ENCODE measurements at places on chromosomes 1 and 21.
A peak's percentile ranks its signal among the peaks of the same experiment; 100 is the strongest.

GRCh38 chr1:245094954-245095353 is 59.8 kb upstream of the KIF26B start:
- H3K27ac ChIP-seq: no peak overlapping the region
- H3K36me3 ChIP-seq: no peaks in the 10 kb centered on the region
- no peak overlapping the region for H3K4me3 ChIP-seq
- no peaks in the 10 kb centered on the region for H3K27me3 ChIP-seq

- H3K4me1 ChIP-seq: no peaks in the 10 kb centered on the region
- peak overlapping the region; percentile 71 for H3K27ac ChIP-seq
- H3K36me3 ChIP-seq: no peaks in the 10 kb centered on the region
Measured at GRCh38 chr1:244325056-244325758, 126.5 kb downstream of the ADSS2 start.

DNA sequence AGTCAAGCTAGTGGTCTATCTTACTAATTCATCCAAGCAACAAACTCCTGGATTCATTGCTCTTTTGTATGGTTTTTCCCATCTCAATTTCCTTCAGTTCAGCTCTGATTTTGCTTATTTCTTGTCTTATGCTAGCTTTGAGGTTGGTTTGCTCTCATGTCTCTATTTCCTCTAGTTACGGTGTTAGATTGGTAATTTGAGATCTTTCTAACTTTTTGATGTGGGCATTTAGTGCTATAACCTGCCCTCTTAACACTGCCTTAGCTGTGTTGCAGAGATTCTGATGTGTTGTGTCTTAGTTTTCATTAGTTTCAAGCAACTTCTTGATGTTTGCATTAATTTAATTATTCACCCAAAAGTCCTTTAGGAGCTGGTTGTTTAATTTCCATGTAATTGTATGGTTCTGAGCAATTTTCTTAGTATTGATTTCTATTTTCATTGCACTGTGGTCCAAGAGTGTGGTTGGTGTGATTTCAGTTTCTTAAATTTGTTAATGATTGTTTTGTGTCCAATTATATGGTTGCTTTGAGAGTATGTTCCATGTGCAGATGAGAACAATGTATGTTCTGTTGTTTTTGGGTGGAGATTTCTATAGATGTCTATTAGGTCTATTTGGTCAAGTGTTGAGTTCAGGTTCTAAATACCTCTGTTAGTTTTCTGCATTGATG is 154.6 kb downstream of the PLPPR5 start:
- no peaks in the 10 kb centered on the region for H3K36me3 ChIP-seq
- no peaks in the 10 kb centered on the region for H3K27me3 ChIP-seq
- no peak overlapping the region for H3K4me3 ChIP-seq
- DNase-seq: no peak
- peaks cover 24% of the 10 kb centered on the region for H3K4me1 ChIP-seq

DNA sequence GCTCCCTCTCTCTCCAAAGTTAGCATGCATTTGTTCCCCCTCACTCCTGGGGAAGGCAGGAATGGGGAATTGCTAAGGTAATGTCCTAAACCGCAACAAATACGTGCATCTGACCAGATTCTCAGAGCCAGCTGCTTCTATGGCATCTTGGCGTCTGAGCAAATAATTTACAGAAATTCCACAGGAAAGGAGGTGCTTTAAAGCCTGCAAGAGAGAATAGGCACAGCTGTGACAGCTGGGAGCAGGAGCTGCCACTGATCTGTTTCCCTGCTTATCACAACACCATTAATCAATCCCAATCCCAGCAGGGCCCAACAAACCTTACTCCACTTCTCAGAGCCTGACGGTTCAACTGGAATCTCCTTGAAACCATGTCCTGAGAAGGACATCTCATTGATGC is 83.5 kb upstream of the ZNF281 start:
- H3K27ac ChIP-seq: no peak overlapping the region
- H3K4me3 ChIP-seq: no peak overlapping the region
- no peaks in the 10 kb centered on the region for H3K4me1 ChIP-seq
- no peaks in the 10 kb centered on the region for H3K36me3 ChIP-seq
- DNase-seq: no peak

- no peaks in the 10 kb centered on the region for H3K36me3 ChIP-seq
- DNase-seq: no peak
- no peak overlapping the region for H3K27ac ChIP-seq
- H3K27me3 ChIP-seq: no peaks in the 10 kb centered on the region
Measured at GRCh38 chr21:15742052-15742670, 12.4 kb downstream of the USP25 start.

DNA sequence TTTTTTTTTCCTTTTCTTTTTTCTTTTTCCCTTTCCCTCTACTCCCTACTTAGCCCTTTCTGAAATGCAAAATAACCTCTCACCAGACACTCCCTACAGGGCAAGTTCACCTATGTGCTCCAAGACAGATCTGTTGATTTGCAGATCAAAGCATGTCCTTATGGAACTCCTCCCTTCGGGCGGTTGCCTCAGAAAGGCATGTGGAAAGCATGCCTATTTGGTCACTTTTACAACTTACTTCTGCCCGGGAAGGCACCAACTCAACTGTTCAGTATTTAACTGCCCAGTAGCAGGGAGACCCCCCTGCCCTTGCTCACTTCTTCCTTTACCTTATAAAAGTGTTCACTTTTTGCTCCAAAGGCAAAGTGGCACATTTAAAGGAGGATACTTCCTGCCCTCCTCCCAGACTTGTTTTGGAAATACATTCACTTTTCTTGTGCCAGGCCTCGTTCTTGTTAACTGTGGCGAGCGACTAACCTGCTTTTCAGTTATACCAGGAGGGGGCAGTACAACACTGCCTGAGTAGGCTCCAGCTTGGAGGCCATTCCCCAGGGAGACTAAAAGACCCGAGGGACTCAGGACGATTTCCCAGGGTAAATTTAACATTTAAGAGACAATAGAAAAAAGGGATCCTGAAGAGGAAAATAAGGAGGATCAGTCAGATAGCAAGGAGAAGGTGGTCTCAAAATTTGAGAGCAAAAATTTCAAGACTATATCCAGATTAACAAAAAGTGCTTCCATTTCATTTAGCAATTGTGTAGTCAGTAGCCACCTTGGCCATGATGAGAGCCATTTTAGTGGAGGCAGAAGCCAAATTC is 12.3 kb upstream of the SLAMF7 start:
- no peaks in the 10 kb centered on the region for H3K36me3 ChIP-seq
- DNase-seq: peak; percentile 46
- no peak overlapping the region for H3K27ac ChIP-seq
- no peaks in the 10 kb centered on the region for H3K27me3 ChIP-seq
- no peak overlapping the region for H3K4me3 ChIP-seq
- H3K4me1 ChIP-seq: peaks cover 17% of the 10 kb centered on the region

DNA sequence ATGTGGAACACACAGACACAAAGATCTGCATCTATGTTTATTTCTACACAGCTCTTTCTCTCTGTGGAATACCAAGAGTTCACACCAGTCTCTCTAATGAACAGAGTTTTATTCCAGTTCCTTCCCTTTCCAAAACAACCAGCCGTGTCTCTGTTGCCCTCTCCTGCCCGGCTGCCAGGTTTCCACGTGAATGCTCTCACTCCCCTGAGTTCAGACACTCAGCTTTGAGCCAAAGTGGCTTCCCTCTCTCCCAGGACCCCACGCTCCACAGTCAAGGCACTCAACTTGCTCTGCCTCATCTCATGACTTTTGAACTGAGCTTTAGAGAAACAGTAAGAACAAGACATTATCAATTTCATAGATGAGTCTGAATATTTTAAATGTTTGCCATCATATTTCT is 488.9 kb downstream of the SMYD3 start:
- no peak overlapping the region for H3K4me3 ChIP-seq
- no peak overlapping the region for H3K27ac ChIP-seq
- DNase-seq: no peak

- no peaks in the 10 kb centered on the region for H3K27me3 ChIP-seq
- no peak overlapping the region for H3K27ac ChIP-seq
- no peak overlapping the region for H3K4me3 ChIP-seq
- no peaks in the 10 kb centered on the region for H3K36me3 ChIP-seq
Measured at GRCh38 chr1:27397749-27398148, 5.3 kb downstream of the GPR3 start.

DNA sequence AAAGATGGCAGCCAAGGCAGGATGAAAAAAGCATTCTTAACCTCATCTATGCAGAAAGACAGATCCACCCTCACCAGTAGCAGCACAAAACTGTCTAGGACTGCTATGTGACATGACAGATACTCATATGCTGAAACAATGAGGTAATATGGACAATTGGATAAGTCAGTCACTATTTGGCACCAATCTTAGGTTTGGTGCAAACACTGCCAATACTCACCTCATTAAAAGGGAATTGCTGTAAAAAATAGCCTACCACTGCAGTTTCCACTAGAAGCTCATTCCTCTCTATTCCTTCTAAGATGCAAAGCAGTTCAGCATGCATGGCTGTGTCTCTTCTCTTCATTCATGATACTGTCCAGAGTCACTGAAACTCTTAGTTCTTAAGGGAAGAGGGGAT is 91.7 kb downstream of the TBX15 start:
- no peaks in the 10 kb centered on the region for H3K27me3 ChIP-seq
- H3K27ac ChIP-seq: no peak overlapping the region
- H3K4me3 ChIP-seq: no peak overlapping the region
- no peak for DNase-seq

DNA sequence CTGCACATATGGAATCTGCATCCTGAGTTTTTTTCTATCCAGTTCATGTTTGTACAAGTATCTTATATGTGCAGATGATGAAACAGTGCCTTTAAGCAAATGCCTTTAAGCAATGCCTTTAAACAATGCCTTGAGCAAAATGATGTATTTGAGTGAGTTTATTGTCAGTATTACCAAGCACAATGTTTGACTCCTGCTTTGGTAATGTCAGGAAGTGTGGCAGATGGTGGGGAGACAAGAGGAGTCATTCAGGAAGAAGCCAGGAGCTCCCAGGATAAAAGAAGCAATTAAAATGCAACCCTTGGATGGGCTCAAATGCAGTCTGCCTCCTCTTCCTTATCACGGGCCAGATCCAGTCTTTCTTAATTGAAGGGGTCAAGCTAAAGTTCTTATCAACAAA is 108.7 kb upstream of the KCNJ15 start:
- DNase-seq: no peak
- no peak overlapping the region for H3K4me3 ChIP-seq
- H3K36me3 ChIP-seq: no peaks in the 10 kb centered on the region

GRCh38 chr21:41622201-41622600 is 114.2 kb upstream of the TMPRSS2 start:
- H3K36me3 ChIP-seq: no peaks in the 10 kb centered on the region
- H3K4me3 ChIP-seq: no peak overlapping the region
- H3K27me3 ChIP-seq: no peaks in the 10 kb centered on the region
- H3K4me1 ChIP-seq: no peaks in the 10 kb centered on the region

- no peak overlapping the region for H3K4me3 ChIP-seq
- no peak for DNase-seq
- H3K4me1 ChIP-seq: no peaks in the 10 kb centered on the region
- H3K36me3 ChIP-seq: no peaks in the 10 kb centered on the region
- H3K27ac ChIP-seq: no peak overlapping the region
Measured at GRCh38 chr1:240151136-240151735, 59.6 kb downstream of the FMN2 start.

DNA sequence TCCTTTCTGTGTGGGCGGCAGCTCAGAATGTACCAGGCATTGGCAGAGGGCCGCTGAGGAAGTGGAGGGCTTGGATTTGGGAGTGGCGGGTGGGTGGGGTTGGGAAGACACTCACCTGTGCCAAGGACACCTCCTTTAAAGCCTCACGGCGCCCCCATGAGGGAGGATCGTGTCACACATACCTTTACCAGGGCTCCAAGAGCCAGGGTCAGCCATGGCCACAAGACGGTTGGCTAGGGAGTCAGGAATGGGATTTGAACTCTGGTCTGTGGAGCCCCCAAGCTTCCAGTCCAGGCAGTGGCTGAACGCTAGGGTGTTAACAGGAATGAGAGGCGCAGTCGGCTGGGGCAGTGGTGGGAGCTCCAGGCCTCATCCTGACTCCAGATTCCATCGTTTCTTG is 4.6 kb downstream of the NBL1 start:
- DNase-seq: no peak
- H3K27ac ChIP-seq: no peak overlapping the region

GRCh38 chr1:22404486-22404885 is 47.2 kb upstream of the ZBTB40 start:
- no peak overlapping the region for H3K4me3 ChIP-seq
- H3K27ac ChIP-seq: no peak overlapping the region
- no peaks in the 10 kb centered on the region for H3K36me3 ChIP-seq
- DNase-seq: no peak

DNA sequence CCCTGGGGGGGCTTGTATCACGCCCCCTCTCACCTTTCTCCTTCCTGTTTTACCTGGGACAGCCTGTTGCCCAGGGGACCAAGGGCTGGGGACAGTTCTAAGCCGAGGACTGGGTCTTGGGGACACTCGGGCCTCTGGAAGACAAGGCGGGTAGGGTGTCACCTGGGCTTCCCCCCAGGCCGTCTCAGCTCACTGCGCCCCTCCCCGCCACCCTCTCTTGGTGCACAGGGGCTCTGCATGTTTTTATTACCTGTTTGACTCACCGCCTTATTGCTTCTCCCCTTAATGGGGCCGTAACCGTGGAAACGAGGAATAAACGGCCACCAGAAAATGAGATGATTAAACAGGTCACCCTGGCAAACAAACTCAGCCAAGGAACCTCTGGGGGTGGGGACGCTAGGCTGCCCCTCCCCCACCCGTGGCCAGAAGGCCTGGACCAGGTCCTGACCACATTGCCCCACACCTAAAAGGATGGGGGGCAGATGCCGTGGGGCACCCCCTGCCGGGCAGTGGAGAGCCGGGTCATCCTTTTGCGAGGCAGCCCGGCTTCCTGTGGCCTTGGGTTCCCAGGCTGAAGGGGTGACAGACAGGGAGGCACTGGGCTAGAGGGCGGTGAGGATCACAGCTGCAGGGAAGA is 109.9 kb downstream of the CASZ1 start:
- no peaks in the 10 kb centered on the region for H3K36me3 ChIP-seq
- peaks cover 22% of the 10 kb centered on the region for H3K4me1 ChIP-seq
- DNase-seq: no peak
- H3K27me3 ChIP-seq: no peaks in the 10 kb centered on the region
- H3K27ac ChIP-seq: no peak overlapping the region
- no peak overlapping the region for H3K4me3 ChIP-seq

DNA sequence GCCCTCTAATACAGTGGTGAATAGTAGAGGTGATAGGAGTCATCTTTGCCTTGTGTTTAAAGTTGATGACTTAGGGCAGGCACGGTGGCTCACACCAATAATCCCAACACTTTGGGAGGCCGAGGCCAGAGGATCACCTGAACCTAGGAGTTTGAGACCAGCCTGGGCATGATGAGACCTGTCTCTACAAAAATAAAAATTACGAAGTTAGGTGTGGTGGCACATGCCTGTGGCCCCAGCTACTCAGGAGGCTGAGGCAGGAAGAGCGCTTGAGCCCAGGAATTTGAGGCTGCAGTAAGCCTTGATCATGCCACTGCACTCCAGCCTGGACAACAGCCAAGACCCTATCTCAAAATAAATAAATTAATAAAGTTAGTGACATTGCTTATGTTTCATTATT is 26.6 kb downstream of the CAPZA1 start:
- peaks cover 5% of the 10 kb centered on the region for H3K36me3 ChIP-seq
- no peak overlapping the region for H3K4me3 ChIP-seq
- no peak for DNase-seq
- H3K4me1 ChIP-seq: peaks cover 15% of the 10 kb centered on the region

GRCh38 chr21:45990049-45990711 is 8.6 kb downstream of the COL6A1 start:
- H3K36me3 ChIP-seq: no peaks in the 10 kb centered on the region
- H3K4me1 ChIP-seq: no peaks in the 10 kb centered on the region
- no peak overlapping the region for H3K4me3 ChIP-seq
- DNase-seq: no peak
- no peak overlapping the region for H3K27ac ChIP-seq
- H3K27me3 ChIP-seq: no peaks in the 10 kb centered on the region

Measured in T-cell (primary cell).